ENCODE measurements at places on chromosomes 6 and 20.

- no peak for DNase-seq
These were observed 114.4 kb upstream of the MAP3K7 start for GRCh38 chr6:90701146-90701781.

GRCh38 chr6:95767897-95768463, 190.6 kb downstream of the MANEA start:
- no peak for DNase-seq

- DNase-seq = peak; percentile 14
These were observed 17.9 kb upstream of the CCDC170 start for GRCh38 chr6:151475653-151476523.

DNA sequence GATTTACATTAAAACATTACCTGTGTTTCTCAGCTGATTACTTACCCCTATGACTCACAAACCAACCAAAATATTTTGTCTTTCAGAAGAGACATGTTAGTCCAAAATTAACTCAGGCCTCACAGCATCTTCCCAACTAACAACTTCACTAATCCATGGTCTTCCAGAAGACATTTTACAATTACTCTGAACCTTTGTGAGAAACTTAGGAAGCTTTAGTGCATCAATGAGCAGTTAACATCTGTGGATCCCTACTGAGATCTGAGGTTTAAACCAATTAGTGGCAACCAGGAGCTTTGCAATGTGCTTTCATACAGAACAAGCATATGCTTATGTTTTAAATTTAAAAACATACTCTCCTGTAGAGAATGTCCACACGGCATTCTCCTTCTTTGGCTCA, 269.7 kb downstream of the UBE3D start:
- DNase-seq = no peak

GRCh38 chr20:32526541-32526940, 58.6 kb downstream of the NOL4L start:
- DNase-seq = no peak

DNA sequence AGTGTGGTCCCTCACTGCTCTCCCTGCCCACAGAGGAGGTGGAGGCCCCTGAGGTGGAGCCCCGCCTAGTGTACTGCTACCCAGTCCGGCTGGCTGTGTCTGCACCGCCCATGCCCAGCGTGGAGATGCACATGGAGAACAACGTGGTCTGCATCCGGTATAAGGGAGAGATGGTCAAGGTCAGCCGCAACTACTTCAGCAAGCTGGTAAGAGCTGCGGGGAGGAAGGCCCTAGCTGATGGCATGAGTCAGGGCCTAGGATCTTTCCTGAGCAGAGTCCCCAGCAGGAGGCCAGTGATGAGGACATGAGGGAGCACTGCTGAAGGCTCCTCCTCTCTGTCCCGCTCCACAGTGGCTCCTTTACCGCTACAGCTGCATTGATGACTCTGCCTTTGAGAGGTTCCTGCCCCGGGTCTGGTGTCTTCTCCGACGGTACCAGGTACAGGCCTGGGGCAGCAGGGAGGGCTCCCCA, 11.2 kb downstream of the PCIF1 start:
- DNase-seq = no peak

- no peak for DNase-seq
These were observed 163.3 kb upstream of the HCRTR2 start for GRCh38 chr6:55011034-55011433.

DNA sequence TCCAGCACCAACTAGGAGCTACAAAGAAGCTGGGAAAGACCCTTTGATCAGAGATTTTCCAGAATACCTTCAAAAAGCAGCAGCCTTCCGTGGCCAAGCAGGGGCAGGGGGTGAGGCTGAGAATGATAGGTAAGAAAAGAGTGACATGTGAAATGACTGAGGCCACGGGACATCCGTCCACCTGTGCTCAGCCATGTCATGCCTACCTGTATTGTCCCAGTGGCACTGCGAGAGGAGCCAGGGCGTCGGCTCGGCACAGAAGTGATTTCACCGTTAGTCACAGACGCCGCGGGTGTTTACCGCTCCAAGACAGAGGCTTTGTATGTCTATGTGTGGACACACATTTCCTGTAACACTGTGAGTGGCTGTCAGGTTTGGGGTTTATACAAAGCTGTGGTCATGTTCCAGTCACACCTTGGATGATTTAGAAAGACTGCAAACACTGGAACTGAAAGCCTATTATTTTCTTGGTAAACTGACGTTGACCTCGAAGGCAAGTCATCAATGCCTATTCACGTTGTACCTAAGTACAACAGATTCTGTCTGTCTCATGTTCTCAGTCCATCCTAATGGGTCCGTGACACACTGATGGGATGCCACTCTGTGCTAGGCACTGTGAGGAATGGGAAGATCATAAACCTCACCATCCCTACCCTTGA, 32.1 kb upstream of the JAG1 start:
- DNase-seq = no peak

- peak; percentile 15 for DNase-seq
These were observed 46.6 kb downstream of the CDH22 start for GRCh38 chr20:46261456-46262253.

GRCh38 chr6:144447472-144447871, 162.3 kb downstream of the UTRN start:
- DNase-seq = no peak

GRCh38 chr6:111668410-111668809, 62.7 kb upstream of the TRAF3IP2 start:
- no peak for DNase-seq

DNA sequence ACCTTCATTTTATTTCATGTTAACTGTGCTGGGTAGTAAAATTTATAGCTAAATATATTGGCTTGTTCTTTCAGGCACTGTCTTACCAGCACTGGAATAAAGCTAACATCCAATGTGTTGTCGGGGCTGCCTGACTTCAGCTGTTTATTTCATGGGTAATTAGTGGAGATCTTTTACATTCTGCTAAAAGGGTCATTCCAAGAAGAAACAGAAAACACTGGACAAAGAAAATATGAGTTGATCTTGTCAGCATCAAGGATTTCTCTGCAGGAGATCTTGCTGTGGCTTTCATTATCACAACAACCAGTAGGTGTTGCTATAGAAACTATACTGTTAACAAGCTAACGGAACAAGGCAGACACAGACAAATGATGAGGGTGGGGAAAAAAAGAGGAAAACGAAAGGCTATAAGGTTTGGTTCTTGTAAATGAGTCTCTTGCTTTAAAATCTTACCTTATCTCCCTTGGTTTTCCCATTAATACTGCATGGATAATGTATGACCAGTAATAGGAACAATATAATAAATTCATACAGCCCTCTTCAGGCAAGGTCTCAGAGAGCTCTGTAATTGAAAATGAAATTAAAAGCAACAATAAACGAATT, 206.8 kb downstream of the SIM1 start:
- peak; percentile 34 for DNase-seq

DNA sequence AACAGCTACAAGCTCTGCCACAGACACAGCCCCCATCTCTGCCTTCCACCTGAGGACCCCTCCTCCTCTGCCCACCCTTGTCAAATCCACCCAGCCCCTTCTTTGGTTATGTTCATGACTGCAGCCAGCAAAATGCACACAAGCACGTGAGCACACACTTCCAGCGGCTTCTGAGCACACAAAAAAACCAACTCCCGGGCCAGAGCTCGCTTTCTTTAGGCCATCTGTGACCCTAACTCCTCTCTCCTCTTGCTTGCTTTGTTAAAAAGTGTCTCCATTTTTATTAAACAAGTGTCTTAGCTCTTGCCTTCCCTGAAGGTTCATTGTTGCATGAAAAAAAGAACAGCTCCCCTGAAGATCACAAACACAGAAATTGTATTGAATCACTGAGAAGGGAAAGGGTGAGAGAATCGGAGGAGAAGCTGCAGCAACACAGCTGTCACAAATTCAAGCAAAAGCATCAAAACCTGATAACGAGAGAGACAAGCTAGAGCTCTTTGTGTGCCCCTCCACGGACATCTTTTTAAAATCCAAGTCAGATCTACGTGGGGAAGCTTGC, 142.1 kb downstream of the CD83 start:
- DNase-seq = no peak

DNA sequence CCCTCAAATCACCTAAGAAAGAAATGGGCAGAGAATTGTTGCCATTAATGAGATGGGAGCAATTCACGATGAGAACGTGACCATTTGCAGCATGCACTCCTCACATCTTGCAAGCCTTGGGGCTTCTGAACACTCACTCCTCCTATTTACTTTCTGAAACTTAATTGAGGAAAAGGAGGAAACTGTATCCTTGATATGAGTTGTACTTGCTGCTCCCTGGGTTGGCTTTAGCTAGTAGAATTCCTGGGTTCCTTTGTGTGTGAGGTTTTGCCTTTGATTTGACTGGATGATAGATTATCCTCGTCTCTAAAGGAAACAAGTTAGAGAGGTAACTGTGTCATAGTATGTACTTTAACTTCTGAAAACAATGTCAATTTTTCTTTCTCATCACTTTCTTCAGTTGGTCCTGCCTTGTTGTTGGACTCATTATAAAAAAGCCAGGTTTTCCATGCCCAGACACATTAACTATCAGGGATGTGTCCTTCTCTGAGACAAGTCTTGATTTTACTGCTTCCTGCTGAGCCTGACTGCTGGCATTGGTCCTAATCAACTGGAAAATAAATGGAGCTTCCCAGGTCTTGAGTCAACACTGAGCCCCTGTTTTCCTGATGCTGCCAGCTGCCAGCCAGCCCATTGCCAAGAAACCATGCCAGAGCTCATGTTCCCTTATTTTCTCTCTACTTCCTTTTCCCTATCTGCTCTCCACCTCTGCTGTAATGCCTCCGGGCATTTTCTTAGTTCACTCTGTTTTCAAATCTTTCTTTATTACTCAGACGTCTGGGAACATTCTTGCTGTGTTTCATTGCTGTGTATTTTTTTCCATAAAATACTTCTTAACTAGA, 6.0 kb upstream of the MRAP2 start:
- peak; percentile 96 for DNase-seq

DNA sequence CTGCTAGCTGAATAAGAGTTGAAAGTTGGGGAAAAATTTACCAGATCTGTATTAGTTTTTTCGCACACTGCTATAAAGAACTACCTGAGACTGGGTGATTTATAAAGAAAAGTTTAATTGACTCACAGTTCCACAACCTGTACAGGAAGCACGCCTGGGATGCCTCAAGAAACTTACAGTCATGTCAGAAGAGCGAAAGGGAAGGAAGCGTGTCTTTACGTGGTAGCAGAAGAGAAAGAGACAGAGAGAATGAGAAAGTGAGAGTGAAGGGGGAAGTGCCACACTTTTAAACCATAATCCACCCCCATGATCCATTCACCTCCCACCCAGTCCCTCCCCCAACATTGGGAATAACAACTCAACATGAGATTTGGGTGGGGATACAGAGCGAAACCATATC, 79.6 kb downstream of the KHDC1L start:
- DNase-seq = no peak

DNA sequence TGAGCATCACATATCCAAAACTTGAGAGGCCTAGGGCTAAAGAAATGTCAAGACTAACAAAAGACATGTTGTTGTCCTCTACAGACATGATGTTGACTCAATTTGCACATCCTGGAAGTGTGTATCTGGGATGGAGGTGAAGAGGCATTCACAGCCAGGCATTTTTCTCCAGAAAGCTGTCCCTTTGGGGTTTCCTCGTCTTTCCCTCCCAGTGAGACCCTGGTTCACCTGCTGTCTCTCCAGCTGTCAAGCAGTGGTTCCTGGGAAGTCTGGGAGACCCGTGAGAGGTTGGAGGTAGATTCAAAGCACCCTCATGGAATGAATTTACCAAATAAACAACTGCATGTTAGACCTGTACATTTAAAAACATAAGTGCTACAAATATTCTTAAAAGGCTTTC, 32.1 kb downstream of the BACH2 start:
- DNase-seq = no peak

- no peak for DNase-seq
These were observed 140.1 kb downstream of the BTBD3 start for GRCh38 chr20:12057778-12058177.

DNA sequence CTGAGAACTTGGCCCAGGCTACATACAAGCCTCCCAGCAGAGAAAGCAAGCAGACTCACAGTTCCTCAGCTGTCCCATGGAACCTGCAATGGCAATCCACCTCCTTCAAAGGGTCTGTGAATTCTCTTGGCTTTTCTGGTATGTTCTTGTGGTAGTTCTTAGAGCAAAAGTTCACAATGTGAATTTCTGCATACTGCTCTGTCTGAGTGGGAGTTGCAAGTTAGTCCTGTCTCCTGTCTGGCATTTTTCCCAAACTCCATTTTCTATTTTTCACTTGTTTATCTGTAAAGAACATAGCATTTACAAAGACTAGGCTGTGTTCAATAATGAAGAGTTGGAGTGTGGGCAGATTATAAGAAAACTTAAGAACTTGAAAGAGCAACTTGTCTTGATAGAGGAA, 269.9 kb downstream of the BCKDHB start:
- DNase-seq = no peak

DNA sequence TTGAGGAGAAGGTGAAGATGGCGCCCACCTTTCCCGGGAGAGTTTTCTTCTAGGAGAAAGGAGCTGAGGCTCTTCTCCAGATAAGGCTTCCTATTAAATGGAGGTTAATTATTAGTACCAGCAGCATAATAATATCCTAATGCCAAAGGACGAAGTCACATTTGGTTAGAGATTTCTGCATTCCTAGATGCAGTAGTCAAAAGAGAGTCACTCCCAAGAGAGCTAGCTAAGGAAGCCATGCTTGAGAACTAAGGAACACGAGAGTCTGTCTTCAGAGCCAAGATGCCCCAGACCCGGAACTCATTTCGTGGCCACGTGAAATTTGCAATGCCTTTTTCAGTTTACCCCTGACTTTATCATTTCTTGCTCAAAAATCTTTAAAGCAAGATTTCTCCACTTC, 132.7 kb downstream of the TSHZ2 start:
- DNase-seq = no peak

DNA sequence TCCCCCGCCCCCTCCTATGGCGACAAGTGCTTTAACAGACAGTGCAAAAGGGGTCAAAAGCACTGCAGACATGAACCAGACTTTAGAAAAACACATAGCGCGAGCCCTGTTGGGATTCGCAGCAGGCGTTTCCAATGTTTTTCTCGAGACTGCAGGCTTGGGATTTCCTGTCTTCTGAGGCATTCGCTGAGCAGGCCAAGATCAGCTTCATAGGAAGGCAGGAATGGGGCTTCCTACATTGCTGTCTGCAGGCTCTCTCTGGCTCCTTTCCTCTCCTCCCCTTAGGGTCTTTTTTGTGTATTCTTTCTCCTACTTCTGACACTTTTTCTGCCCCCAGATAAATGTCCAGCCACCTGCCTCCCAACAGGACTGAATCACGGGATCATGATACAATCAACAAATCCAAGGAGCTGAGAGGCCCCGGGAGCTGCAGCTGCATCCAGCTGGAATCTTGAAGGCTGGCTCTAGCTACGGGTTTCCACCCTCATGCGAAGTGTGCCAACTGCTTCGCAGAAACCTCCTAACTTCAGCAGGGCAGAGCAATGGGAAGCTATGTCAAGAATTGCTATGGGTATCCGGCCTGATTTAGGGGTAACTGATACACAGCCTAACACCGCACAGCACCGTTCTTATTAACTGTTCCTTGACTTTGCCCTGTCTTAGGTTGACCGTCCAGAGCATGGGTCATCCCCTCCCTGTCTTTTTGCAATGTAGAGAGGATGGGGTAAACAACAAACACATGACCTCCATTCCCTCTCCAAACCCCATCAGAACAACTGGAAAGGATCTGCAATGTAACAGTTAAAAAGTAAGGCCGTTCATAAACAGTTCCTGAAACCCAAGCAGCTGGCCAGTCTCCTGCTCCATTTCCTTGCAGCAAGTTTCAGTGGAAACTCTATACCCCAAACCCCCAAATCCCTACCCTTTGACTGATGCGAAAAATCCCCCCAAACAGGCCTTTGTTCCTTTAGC, 31.5 kb downstream of the SNX5 start:
- DNase-seq = no peak

GRCh38 chr6:74357321-74357720, 661.3 kb downstream of the CD109 start:
- no peak for DNase-seq
